ENCODE measurements at places on chromosomes 1 and 21.

- no peak for DNase-seq
Measured at GRCh38 chr1:242602001-242602400, 77.5 kb upstream of the PLD5 start.

- DNase-seq = no peak
Measured at GRCh38 chr1:156894711-156895454, 1.4 kb downstream of the PEAR1 start.

DNA sequence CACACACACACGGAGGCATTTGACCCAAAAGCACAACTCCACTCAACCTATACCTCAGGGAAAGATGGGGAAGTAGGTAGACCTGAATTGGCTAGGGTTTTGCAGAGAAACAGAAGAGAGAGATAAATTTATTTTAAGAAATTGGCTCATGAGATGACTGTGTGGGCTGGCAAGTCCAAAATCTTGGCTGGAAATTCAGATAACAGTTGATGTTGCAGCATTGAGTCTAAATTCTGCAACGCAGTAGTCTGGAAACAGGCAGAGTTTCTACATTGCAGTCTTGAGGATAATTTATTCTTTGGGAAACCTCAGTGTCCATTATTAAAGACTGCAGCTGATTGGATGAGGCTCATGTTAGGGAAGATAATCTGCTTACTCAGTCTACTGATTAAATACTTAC lies 4.3 kb upstream of the LCE2B start:
- DNase-seq = no peak

GRCh38 chr1:234565132-234565531 lies 44.8 kb downstream of the IRF2BP2 start:
- DNase-seq = no peak

DNA sequence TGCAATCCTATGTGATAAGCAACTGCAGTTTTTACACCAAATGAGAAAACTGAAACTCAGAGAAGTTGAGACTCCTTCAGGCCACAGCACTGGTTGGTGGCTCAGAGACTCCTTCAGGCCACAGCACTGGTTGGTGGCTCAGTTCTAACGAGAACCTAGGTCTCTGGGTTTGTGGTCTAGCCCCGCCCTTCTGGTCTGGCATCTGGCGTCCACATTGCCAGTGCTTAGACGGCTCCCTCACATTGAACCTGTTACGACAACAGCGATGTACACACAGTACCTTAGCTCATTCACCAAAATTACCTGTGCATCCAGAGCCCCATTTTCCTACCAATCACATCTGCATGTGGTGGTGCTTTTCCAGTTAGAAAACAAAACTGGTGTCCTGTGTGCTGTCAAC lies 66.1 kb downstream of the NID1 start:
- DNase-seq = no peak

- no peak for DNase-seq
Measured at GRCh38 chr1:151368393-151369301, 3.9 kb downstream of the SELENBP1 start.

- no peak for DNase-seq
Measured at GRCh38 chr1:153429266-153430165, 13.2 kb downstream of the S100A7A start.

DNA sequence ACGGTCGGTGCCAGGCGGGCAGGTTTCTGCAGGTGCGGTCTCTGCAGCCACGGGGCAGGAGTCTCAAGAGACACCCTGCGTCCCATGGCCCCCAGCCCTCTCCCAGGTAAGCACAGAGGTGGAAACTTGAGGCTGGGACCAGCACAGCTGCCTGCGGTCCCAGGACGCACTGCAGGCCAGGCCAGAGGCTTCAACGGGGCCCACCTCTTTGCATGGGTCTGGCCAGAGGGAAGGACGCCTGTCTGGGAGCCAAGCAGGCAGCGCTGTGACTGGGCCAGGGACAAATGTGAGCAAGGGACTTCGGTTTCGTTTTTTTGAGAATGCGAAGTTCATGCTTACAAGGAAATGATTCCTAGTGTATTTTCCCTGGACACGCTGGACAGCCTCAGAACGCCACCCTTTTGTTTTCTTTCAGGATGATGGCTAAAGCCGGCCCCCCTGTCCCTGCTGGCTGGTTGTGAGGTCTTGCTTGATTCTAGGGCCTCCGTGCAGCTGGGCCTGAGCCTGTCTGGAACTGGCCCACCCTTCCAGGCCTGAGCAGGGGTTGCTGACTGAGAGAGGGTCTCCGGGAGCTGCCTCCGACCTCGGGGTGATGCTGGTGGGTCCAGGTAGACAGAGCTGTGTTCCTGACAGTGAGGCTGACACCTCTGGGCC lies 38.3 kb downstream of the MORN1 start:
- no peak for DNase-seq

DNA sequence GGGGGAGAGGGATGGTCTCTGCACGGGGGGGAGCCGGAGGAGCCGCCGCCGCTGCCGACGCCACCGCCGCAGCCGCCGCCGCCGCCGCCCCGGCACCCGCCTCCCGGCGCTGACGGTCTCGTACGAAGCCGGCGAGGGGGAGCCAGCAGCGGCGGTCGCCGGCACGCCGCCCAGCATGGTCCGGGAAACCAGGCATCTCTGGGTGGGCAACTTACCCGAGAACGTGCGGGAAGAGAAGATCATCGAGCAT lies 311 bp downstream of the SPEN start:
- DNase-seq = no peak

GRCh38 chr1:220886470-220887201 lies 7.4 kb downstream of the HLX start:
- DNase-seq = no peak

GRCh38 chr21:42495027-42495426 lies 997 bp downstream of the RSPH1 start:
- DNase-seq = no peak

DNA sequence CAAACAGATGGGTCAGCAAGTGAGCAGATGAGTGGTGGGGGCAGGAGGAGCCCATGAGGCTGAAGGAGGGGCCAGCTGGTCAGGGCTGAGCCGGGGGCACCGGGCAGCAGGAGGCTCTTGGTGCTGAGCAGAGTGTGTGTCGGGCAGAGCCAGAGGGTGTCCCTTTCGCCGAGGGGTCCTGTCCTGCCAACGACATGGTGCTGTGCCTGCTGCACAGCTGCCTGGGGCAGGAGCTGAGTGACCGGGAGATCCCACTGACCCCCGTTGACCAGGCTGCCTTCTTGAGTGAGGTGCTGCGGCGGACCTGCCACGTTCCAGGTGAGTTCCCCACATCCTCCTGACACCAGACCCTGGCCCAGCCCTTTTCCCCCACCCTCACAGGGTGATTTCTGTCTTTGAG lies 27.5 kb downstream of the HYI start:
- DNase-seq = no peak

DNA sequence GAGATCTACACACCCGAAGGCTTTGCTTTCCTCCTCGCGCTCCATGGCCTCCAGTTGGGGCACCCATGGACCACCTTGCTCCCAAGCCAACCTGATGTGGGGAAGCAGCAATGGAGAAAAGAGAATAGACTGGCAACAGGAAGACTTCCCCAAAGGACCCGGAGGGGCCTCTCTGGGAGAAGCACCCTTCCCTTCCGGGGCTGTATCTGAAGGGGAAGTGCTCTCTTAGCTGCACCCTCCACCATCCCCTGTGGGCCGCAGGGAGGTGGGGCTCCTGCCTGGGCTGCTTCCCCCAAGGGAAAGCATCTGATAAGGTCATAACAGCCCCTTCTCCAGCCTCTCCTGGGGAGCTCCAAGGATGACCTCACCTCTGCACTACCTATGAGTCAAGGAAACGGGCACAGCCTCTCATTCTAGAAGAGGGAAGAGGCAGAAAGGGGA lies 100.2 kb downstream of the RIPK4 start:
- no peak for DNase-seq

DNA sequence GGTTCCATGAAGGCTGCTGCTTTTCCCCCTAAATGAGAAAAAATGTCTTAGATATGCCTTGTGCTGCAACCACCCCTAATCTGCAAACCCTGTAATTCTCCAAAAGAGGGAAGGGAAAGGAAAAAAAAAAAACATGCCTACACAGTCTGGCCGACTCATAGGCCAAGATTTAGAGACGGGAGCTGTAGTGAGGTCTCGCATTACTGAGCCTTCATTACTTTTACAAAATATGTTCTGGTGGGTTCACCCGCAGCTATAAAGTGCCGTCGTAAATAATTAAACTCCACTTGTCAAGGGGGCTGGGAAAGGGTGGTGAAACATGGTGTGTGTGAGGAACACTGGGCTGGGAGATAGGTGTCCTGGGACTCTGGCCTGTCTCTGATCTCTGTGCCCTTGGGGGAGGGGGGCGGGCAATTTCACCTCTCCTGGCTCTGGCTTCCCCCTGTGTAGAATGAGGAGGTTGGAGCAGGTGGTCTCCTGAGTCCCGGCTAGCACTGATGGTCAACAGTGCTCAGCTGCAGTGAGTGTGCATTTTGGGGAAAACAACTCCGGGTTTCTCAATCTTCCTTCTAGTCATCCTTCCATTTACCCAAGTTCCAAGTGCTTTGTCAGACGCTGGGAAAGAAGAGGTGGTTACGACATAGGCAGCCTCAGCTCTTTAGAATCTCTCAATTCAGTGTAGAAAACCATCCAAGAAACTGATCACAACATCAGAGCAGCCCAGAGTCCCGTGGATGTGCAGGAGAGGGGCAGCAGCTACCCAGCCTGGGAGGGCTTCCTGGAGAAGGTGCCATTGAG lies 82.3 kb downstream of the ACTL8 start:
- DNase-seq = no peak
